ENCODE measurements at places on chromosomes 1 and 21.
A peak's percentile ranks its signal among the peaks of the same experiment; 100 is the strongest.

GRCh38 chr1:15457585-15457984 is 1.1 kb downstream of the CELA2A start:
- no peak for DNase-seq

DNA sequence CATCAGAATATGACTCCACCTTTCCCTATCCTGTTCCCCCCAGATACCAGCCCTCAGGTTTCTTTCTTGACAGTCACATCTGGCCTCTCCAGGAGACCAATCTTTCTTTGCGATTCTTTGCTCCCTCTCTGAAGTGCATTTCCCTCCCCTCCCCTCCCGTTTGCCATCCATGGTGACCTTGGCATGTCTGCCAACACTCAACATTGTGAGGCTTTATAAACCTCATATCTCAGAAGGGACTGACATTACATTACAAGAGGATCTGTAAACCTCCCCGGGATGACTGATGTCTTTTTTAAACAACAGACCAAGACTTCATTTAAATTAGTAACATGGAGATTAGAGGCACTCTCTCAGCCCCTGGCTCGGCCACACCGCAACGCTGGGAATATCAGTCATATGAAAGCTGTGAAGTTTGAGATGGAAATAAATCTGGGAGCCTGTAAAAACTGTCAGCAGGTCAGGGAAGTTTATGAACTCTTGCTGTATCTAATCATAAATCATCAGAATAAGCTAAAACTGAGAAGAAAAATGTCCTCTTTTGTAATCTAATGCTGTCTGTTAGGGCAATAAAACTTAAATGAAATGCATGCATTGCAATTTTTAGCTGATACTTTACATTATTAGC is 401.7 kb upstream of the PROX1 start:
- DNase-seq = no peak

GRCh38 chr1:223126741-223127140 is 16.3 kb downstream of the TLR5 start:
- no peak for DNase-seq

DNA sequence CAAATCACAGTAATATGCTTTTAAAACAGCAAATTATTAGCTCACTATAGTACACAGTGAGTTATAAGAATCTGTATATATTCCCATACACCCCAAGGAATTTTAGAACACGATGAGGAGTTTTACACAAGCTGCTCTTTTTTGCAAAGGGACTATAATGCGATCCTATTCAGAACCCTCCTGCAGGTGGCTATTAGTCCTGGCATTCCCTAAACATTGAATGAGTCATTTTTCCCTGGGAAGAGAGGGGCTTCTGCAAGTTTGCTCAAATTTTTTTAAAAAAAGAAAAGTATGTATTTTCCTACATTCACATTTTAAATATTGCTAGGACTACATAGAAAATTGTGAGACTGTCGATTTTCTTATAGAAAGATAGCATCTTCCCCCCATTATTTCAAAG is 106.3 kb downstream of the COL11A1 start:
- no peak for DNase-seq

- no peak for DNase-seq
Measured at GRCh38 chr1:107767156-107767582, 197.8 kb downstream of the VAV3 start.

- no peak for DNase-seq
Measured at GRCh38 chr21:44910229-44911067, 10.3 kb downstream of the ITGB2 start.

GRCh38 chr1:29380532-29380931 is 144.2 kb downstream of the PTPRU start:
- DNase-seq = peak; percentile 68

GRCh38 chr1:1119272-1119890 is 3.5 kb upstream of the C1orf159 start:
- DNase-seq = no peak

DNA sequence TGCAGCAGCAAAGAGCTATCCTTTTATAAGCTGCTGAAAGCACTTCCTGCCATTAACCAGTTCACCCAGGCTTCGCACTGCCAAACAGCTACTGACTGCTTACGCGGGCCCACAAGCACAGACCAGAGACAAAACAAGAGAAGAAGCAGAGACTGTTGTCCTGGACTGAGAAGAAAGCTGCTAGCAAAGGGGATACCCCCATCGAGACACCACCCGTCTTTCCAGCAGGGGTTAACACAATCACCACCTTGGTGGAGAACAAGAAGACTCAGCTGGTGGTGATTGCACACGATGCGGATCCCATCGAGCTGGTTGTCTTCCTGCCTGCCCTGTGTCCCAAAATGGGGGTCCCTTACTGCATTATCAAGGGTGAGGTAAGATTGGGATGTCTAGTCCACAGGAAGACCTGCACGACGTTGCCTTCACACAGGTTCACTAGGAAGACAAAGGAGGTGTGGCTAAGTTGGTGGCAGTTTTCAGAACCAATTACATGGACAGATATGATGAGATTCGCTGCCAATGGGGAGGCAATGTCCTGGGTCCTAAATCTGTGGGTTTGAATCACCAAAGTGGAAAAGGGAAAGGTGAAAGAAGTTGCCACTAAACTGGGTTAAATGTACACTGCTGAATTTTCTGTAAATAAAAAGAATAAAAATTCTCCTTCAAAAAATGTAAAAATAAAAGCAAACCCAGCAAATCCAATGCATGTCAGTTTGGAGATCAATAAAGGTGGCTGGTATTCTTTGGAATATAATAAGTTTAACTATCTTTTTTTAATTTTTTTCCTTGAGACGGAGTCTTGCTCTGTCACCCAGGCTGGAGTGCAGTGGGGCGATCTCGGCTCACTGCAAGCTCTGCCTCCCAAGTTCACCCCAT is 1.2 kb downstream of the FMO5 start:
- no peak for DNase-seq

- no peak for DNase-seq
Measured at GRCh38 chr21:31612894-31613785, 46.4 kb upstream of the SOD1 start.

DNA sequence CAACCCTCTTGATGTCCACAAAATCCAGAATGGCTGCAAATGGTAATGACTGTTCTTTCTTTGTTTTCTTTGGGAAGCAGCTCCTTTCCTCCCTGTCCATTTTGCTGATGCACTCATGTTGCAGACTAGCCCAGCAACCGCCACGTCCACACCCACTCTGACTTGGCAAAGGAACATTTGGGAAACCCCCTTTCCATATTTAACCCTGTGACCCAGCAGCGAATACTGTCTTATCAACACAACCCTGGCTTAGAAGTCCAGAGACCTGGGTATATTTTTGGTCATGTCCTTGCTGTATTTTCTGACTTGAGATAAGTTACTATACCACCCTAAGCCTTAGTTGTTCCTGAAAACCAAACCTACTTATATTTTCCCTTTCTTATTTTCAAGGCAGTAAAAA is 18.1 kb upstream of the SHE start:
- DNase-seq = no peak

DNA sequence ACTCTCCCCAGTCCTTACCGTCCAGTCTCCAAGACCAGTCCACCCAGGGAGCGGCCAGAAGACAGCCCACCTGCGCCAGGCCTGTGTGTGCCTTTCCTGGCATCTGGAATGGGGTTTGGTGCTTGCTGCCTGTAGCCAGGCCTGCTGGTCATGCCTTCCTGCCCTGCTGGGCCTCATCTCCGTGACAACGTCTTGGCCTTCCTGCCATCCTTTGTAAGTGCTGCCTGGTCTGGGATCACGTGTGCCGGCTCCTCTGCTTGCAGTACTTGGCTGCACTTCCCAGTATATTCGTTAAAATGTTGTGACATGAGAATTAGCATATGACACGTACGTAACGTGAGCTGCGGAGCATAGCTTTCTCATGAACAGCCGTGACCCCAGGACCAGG is 145.3 kb upstream of the COL6A1 start:
- no peak for DNase-seq

GRCh38 chr1:91548376-91549040 is 47.9 kb downstream of the CDC7 start:
- no peak for DNase-seq

GRCh38 chr21:37532868-37533780 is 166.6 kb downstream of the DYRK1A start:
- DNase-seq = peak; percentile 15

- DNase-seq = no peak
Measured at GRCh38 chr1:245195398-245195797, 40.6 kb downstream of the KIF26B start.

DNA sequence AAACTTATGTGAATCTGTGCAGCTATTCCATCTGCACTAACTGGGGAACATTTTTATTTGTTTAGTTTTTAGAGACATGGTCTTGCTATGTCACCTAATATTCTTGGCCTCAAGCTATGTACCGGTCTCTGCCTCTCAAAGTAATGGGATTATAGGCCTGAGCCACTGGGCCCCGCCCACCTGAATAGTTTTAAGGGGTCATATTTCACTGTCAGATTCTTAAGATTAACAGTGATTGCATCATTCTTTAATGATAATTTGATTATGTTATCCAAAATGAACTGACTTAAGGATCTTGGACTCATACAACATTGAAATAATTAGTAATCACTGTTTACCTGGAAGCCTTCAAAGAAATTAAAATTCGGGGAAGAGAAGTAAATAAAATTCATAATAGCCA is 12.6 kb upstream of the KLF18 start:
- DNase-seq = no peak

- no peak for DNase-seq
Measured at GRCh38 chr1:178551307-178551706, 38.4 kb downstream of the TEX35 start.

DNA sequence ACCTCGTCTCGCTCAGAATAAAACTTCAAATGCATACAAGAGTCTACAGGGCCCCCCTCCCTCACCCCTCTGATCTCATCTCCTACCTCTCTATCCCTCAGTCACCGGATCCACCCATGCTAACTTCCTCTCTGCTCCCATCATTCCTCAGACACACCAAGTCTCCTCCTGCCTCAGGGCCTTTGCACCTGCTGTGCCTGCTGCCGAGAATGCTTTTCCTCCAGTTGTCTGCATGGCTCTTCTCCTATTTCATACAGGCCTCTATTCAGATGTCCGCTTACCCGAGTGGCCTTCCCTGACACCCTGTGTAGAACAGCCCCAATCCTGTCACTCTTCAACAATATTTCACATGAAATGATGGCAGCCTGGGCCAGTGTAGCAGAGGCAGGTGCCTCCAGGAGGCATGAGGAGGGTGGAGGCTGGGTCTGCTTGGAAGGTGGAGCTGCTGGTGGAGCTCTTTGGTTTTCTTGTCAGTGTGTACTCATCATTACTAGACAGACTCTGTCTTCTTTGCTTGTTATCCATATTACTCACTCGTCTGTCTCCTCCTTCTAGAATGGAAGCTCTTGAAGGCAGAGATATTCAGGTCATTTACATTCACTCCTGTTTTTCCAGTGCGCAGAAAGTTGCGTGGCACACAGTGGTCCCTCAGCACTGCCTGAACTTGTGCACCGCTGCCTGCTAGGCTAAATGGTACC is 4.2 kb downstream of the SH2D2A start:
- DNase-seq = peak; percentile 53

DNA sequence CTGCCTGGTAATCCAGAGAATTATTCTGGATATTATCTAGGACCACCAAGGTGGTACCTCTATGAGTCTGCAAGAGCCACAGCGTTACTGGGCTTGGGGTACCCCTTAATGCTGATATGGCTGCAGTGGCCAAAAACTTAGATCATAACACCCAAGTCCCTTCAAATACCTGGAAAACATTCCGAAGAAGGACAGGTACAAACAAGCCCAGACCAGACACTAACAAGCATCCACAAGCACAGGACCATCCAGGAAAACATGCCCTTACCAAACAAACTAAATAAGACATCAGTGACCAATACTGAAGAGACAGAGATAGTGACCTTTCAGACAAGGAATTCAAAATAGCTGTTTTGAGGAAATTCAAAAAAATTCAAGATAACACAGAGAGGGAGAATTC is 2.9 kb downstream of the C1orf105 start:
- no peak for DNase-seq

DNA sequence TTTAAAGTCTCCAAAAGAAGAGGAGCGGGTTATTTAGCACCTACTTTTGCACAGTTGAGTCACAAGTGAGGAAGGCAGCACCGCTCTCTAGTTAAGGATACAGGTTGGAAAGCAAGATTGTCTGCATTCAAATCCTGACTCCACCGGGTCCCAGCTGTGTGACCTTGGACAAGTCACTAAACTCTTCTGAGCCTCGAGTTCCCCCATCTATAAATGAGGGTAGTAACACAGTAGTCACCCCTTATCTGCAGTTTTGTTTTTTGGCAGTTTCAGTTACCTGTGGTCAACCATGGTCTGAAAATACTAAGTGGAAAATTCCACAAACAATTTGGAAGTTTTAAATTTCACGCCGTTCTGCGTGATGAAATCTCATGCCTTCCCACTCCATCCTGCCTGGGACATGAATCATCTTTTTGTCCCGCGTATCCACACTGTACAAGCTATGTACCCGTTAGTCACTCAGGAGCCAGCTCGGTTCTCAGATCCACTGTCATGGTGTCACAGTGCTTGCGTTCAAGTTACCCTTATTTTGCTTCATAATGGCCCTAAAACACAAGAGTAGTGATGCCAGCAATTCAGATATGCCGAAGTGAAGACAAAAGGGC is 49.4 kb downstream of the CAPZB start:
- no peak for DNase-seq

GRCh38 chr1:70353601-70354331 is 756 bp downstream of the ANKRD13C start:
- DNase-seq = peak; percentile 64

DNA sequence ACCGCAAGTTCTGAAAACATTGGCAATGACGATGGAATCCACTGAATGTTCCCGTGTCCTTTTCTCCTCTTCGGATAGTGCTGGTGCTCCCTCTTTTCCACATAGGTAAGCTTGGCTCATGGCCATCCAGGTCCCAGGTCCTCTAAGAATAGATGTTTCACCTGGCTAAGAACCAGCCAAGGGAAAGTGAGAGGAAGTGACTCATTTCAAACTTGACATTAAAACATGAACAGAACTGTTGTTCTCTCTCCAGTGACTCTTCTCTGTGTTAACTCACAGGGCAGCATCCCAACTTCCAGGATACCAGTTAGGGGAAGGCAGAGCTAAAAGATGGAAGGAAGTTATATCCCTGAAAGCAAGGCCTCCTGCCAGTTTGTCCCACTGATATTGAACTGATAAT is 493.8 kb upstream of the CHRM3 start:
- DNase-seq = peak; percentile 19

DNA sequence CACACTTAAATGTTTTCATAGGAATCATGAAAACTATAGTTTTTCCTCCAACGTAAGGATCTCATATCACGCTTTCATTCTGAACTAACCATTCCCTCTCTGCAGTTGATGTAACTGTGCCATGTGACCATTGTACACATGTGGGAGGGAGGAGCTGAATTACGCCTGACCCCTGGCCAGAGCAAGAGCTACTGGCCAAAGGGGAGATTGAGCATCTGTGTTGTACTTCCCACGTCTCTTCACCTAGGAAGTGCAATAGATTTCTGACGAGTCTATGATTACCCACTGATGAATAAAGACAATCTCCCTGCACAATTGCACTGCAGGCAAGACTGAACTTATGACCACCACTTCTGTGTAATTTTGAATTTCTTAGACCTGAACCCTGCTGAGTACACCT is 24.0 kb downstream of the PTPRC start:
- DNase-seq = no peak

DNA sequence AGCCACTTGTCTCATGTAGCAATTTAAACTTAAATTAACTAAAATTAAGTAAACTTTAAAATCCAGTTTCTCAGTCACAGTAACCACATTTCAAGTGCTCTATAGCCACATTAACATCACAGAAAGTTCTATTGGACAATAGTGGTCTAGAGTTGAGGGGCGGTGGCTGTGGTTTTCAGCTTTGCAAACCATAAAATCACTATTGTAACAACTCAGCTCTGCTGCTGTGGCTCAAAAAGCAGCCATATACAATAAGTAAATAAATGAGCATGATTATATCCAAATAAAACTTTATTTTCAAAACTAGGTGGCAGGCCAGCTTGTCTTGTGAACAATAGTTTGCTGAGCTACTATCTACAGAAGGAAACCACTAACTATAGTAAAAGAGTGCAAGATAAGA is 43.4 kb upstream of the C1orf53 start:
- no peak for DNase-seq
